ENCODE measurements at places on chromosomes 13 and 19. TPM values are rescaled to one million over a fixed set of nuclear protein-coding genes. Genes with fewer than 3 reads are reported as not detected.

POU2F2 gene
- 6.3 TPM for total RNA-seq

MEIOSIN gene
- total RNA-seq: not detected

PLIN4 gene
- total RNA-seq: 4.3 TPM

- no peaks in the 10 kb centered on the region for H3K4me1 ChIP-seq
- no peaks in the 10 kb centered on the region for H3K36me3 ChIP-seq
- DNase-seq: no peak
- no peak overlapping the region for H3K4me3 ChIP-seq
These were observed 424.6 kb downstream of the TSHZ3 start for GRCh38 chr19:30924670-30925069.

DNA sequence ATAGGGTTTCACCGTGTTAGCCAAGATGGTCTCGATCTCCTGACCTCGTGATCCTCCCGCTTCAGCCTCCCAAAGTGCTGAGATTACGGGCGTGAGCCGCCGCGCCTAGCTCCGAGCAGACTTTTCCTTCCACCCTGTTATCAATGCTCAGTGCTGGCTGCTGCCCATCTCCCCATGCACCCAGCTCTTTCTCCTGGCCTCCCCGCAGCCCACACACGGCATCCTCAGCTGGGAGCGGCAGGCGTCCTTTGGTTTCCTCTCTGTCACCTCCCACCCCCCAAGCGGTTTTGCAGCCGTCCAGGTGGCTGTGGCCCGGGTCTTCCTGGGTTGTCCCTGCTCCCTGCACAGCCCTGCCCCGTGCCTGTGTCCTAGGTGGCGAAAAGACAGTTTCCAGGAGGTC is 12.1 kb downstream of the PRR22 start:
- H3K27me3 ChIP-seq: no peaks in the 10 kb centered on the region
- H3K4me3 ChIP-seq: no peak overlapping the region
- H3K4me1 ChIP-seq: no peaks in the 10 kb centered on the region

GRCh38 chr19:13872695-13873389 is 4.1 kb upstream of the NANOS3 start:
- H3K4me3 ChIP-seq: peak overlapping the region; percentile 53
- no peak overlapping the region for H3K27ac ChIP-seq
- H3K27me3 ChIP-seq: no peaks in the 10 kb centered on the region
- DNase-seq: peak; percentile 87
- H3K36me3 ChIP-seq: no peaks in the 10 kb centered on the region

GRCh38 chr13:76816394-76816793 is 69.8 kb downstream of the KCTD12 start:
- H3K4me3 ChIP-seq: no peak overlapping the region
- H3K27me3 ChIP-seq: no peaks in the 10 kb centered on the region
- H3K27ac ChIP-seq: no peak overlapping the region
- H3K4me1 ChIP-seq: peaks cover 7% of the 10 kb centered on the region
- no peak for DNase-seq

DNA sequence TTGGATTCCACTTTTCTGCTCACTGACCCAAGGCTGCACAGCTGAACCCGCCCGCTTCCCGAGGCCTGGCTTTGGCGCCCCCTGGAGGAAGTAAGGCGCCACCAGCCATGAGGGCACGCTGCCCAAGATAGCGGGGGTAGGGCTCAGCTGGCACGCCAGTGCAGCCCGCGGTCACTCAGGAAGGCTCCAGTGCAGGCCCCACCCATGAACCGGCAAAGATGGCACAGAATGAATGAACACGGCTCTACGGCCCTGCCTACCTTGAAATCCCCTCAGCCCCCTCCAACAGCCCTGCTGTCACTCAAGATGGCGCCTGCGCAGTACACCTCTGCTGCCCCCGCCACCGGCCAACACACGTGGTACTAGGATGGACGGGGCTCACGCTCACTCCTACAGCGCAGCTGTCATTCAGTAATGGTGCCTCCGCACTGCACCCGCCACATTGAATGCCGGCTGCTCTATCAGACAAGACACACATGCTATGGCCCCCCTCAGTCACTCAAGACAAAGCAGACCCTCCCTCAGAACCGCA is 3.0 kb downstream of the PEG3 start:
- H3K27ac ChIP-seq: peak overlapping the region; percentile 14
- no peaks in the 10 kb centered on the region for H3K4me1 ChIP-seq
- DNase-seq: peak; percentile 84
- H3K4me3 ChIP-seq: peak overlapping the region; percentile 40

DNA sequence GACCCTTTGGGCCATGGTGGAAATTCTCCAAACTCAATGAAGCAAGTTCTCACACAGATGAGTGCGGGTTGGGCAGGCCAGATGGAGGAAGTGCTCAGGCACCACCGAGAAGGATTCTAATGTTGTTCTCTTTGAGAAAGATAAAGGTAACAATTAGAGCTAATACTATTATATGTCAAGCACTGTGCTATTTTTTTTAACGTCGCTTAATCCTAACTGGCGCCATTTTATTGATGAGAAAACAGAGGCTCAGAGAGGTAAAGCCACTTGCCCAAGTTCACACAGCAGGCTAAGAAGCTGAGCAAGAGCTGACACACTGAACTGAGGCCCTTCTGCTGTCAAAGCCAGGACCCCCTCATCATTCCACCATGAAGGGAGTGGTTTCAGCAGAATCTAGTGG is 1.0 kb downstream of the FBL start:
- no peaks in the 10 kb centered on the region for H3K36me3 ChIP-seq
- H3K4me1 ChIP-seq: peaks cover 47% of the 10 kb centered on the region
- no peak overlapping the region for H3K27ac ChIP-seq
- H3K27me3 ChIP-seq: no peaks in the 10 kb centered on the region
- peak overlapping the region; percentile 80 for H3K4me3 ChIP-seq
- DNase-seq: no peak

DNA sequence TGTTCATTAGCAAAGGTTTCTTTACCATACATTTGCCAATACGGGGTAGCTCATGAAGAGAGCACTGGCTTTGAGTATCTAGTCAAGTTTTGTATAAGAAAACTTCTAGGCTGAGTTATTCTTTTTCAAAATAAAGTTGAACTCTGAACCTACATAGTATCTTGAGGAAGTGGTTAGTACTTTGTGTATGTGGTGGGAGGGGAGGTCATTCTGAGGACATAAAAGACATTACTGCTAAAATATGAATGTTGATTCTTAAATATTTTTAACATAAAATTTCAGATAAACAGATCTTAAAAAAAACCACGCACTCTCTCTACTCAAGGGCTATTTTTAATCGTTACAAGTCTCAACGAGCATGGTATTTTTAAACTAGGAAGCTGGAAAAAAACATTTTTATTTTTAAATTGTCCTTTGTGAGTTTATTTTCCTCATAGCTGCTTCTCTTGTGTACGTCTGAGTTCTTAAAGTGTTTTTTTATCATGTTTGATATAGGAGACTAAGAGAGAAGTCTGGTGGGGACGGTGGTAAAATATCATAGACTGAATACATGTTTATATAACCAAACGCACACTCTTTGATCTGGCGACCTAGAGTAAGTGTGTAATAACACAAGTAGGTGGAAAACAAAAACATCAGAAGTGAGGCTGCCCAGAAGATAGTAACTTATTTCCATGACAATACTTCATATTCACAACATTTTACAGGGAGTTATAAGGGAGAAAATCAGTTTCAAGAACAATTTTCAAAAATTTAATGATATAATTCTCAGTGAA is 118.0 kb upstream of the POSTN start:
- H3K4me3 ChIP-seq: no peak overlapping the region
- no peaks in the 10 kb centered on the region for H3K27me3 ChIP-seq
- no peak for DNase-seq
- no peaks in the 10 kb centered on the region for H3K4me1 ChIP-seq
- no peaks in the 10 kb centered on the region for H3K36me3 ChIP-seq
- H3K27ac ChIP-seq: no peak overlapping the region

DNA sequence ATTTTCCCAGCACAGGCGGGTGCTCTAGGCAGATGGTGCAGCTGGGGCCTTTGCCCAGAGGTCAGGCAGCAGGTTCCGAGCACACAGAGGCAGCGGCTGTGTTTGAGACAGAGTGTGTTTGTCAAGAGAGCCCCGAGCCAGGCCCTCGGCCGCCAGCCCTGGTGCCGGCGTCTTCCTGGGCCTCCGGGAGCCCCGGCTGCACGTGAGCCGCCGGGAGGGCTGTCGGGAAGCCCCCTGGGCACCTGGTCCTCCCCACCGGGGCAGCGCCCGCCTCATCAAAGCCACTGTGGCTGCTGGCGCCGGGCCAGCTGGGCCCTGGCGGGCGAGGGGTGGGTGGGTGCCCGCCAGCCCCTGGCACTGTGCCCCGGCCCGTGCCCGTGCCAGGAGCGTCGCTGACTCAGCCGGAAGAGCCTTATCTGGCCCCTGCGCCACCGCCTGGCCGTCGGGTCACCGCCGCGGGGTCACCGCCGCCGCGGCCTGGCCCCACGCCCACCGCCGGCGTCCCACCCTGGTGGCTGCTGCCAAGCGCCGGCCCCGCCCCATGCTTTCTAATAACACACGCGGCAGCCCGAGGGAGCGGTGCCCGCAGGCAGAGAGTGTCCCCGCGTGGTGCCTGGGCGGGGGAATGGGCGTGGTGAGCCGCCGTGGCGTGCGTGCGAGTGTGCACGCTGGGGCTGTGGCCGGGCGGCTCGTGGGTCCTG is 14.9 kb downstream of the ARID3A start:
- peak; percentile 95 for DNase-seq
- no peaks in the 10 kb centered on the region for H3K27me3 ChIP-seq
- peak overlapping the region; percentile 44 for H3K4me3 ChIP-seq

DNA sequence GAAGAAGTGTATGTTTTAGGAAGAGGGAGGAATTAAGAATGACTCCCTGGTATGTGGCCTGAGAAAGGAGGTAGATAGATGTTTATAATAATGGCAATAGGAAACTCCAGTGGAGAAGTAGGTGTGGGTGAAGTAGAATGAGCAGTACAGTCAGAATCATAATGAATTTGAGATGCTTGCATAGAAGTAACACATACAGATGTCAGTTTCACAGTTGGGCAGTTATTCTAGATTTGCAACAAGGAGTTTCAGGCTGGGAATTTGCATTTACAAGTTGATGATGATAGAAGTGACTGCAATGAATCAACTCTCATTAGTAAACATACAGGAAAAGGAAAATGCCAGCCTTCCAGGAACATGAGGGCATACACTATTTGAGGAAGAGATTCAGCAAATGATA is 149.0 kb downstream of the SLITRK1 start:
- no peak for DNase-seq
- no peak overlapping the region for H3K27ac ChIP-seq
- no peak overlapping the region for H3K4me3 ChIP-seq
- no peaks in the 10 kb centered on the region for H3K4me1 ChIP-seq

DNA sequence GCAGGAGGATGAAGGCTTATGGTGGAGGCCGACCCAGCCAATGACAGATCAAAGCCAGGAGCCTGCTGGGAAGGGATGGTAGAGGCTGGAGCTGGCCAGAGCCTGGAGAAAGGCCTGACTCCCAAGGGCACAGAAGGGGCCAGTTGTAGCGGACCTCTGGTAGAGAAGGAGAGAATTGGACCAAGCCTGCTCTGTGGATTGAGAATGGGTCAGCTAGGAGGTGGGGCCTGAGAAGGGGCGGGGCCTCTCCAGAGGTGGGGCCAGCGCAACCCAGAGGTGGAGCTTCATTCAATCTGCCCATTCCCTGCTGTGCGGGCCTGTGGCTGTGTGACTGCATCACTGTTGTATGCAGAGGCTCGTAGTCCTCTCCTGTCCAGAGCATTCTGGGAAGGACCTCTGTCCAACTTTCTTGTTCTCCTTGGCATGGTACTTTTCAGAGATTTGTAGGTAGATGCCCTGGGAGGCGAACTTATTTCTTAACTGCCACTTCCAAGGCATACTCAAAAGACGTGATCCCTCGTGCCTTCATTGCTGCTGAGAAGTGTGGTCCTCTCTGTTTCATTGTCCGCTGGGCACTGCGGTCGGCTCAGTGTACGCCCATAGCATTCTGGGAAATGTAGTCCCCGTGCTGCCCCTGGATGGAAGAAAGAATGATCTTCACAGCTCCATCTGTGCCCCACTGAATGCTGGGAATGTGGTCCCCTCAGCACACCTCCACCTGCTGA is 6.7 kb downstream of the GRIN2D start:
- no peak overlapping the region for H3K27ac ChIP-seq
- no peak overlapping the region for H3K4me3 ChIP-seq
- H3K27me3 ChIP-seq: no peaks in the 10 kb centered on the region
- peaks cover 9% of the 10 kb centered on the region for H3K4me1 ChIP-seq
- H3K36me3 ChIP-seq: no peaks in the 10 kb centered on the region

GRCh38 chr13:20291675-20292074 is 59.6 kb upstream of the GJB6 start:
- no peaks in the 10 kb centered on the region for H3K27me3 ChIP-seq
- no peaks in the 10 kb centered on the region for H3K4me1 ChIP-seq
- no peak overlapping the region for H3K4me3 ChIP-seq
